ENCODE measurements at places on chromosomes 13 and 19.

- DNase-seq, result peak; percentile 81
Observed at GRCh38 chr19:17091758-17092333, 16.3 kb downstream of the MYO9B start.

- no peak for DNase-seq
Observed at GRCh38 chr13:74243637-74244526, 109.7 kb upstream of the KLF12 start.

DNA sequence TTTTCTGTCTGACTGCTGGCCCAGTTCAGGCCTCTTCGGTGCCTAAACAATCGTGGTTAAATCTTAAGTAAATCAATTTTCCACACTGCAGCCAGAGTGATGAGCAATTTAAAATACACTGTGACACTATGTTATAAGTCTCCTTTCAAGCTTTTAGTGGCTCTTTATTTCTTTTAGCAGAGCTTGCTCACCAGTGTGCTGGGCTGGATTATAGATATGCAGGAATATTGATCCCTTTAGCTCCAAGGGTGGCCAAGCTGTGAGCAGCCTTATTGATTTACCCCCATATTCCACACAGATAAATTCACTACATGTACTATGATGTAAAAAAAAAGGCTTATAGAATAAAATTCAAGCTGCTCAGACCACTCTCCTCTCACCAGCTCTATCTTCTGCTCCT, 21.7 kb downstream of the CBY2 start:
- no peak for DNase-seq

- no peak for DNase-seq
Observed at GRCh38 chr13:44618326-44618725, 42.2 kb upstream of the TSC22D1 start.

GRCh38 chr13:46633416-46633815, 80.4 kb downstream of the LRCH1 start:
- DNase-seq, result peak; percentile 14

GRCh38 chr13:97492684-97493371, 58.9 kb downstream of the RAP2A start:
- no peak for DNase-seq
